Calu3 (cell line): ENCODE measurements at places on chromosomes 2 and 18. TPM values are rescaled to one million over a fixed set of nuclear protein-coding genes. Genes with fewer than 3 reads are reported as not detected.

The CCDC121 gene
- 5.5 and 6.3 TPM in 2 replicates for total RNA-seq

GRCh38 chr2:234873828-234874173 is 78.0 kb upstream of the SH3BP4 start:
- no peak for DNase-seq

The TUBB8B gene
- 0.32 and 0.35 TPM in 2 replicates for total RNA-seq

- DNase-seq, result no peak
Observed at GRCh38 chr2:113212245-113213060, 38.7 kb downstream of the PSD4 start.

GRCh38 chr18:45197526-45197970 is 417.7 kb upstream of the SLC14A2 start:
- no peak for DNase-seq

DNA sequence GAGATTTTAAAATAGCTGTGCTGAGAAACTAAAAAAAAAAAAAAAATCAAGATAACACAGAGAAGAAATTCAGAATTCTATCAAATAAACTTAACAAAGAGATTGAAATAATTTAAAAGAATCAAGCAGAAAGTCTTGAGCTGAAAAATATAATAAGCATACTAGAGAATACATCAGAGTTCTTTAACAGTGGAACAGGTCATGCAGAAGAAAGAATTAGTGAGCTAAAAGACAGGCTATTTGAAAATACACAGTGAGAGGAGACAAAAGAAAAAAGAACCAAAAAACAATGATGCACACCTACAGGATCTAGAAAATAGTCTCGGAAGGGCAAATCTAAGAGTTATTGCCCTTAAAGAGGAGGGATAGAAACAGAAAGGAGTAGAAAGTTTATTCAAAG is 548.1 kb downstream of the ADCYAP1 start:
- DNase-seq, result no peak

- DNase-seq, result no peak
Observed at GRCh38 chr2:191352536-191352935, 107.3 kb downstream of the MYO1B start.

The VWA3B gene
- total RNA-seq, result not detected in 2 replicates

DNA sequence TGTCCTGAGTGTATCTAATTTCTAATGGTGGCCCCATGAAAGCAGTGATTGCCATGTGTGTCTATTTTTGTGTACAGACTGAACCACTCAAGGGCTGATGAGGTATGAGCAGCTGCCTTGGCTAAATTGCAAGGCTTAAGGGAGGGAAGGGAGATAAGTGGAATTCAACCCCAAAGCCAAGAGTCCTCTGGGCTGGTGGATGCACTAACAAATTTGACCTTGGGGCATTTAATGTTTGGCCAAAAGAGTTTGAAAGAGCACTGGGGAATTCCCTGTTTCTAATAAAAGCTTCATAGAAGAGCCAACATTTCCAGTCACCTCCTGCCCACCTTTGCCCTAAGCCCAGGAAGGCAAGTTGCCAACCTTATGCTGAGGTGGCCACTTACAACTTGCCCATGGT is 172.1 kb downstream of the SETBP1 start:
- no peak for DNase-seq
